ENCODE measurements at places on chromosomes 7 and 10. TPM values are rescaled to one million over a fixed set of nuclear protein-coding genes. Genes with fewer than 3 reads are reported as not detected.

The MUC3A gene
- not detected for total RNA-seq

The LEP gene
- total RNA-seq, result not detected

The GARIN1A gene
- 9.9 TPM for total RNA-seq

The NUTM2A gene
- not detected for total RNA-seq

The LIPK gene
- total RNA-seq, result not detected

The NUTM2B gene
- 1.9 TPM for total RNA-seq

The LIPM gene
- not detected for total RNA-seq

The SPDYE2 gene
- total RNA-seq, result 0.50 TPM

The LIPF gene
- total RNA-seq, result not detected

The SAP25 gene
- total RNA-seq, result 1.1 TPM
